Osteoblast (primary cell): ENCODE measurements at places on chromosomes 2 and 18.
A peak's percentile ranks its signal among the peaks of the same experiment; 100 is the strongest.

- DNase-seq = peak; percentile 98
- peak overlapping the region; percentile 69 for H3K4me3 ChIP-seq
- peaks cover 43% of the 10 kb centered on the region for H3K4me1 ChIP-seq
- H3K36me3 ChIP-seq = no peaks in the 10 kb centered on the region
- no peaks in the 10 kb centered on the region for H3K27me3 ChIP-seq
These were observed 24.9 kb downstream of the CIDEA start for GRCh38 chr18:12278741-12279682.

- peak; percentile 73 for DNase-seq
- H3K27me3 ChIP-seq = peaks cover 26% of the 10 kb centered on the region
- H3K4me3 ChIP-seq = peak overlapping the region; percentile 73
- peaks cover 16% of the 10 kb centered on the region for H3K4me1 ChIP-seq
These were observed 1.3 kb downstream of the BCL2 start for GRCh38 chr18:63317982-63318888.

GRCh38 chr2:74004212-74005182, 19.8 kb downstream of the TET3 start:
- peak overlapping the region; percentile 52 for H3K27ac ChIP-seq
- H3K27me3 ChIP-seq = peaks cover 7% of the 10 kb centered on the region
- no peak for DNase-seq
- H3K36me3 ChIP-seq = no peaks in the 10 kb centered on the region

- H3K4me3 ChIP-seq = no peak overlapping the region
- DNase-seq = no peak
- H3K36me3 ChIP-seq = no peaks in the 10 kb centered on the region
- H3K4me1 ChIP-seq = no peaks in the 10 kb centered on the region
- H3K27ac ChIP-seq = no peak overlapping the region
These were observed 36.8 kb upstream of the CPS1 start for GRCh38 chr2:210519594-210519993.

DNA sequence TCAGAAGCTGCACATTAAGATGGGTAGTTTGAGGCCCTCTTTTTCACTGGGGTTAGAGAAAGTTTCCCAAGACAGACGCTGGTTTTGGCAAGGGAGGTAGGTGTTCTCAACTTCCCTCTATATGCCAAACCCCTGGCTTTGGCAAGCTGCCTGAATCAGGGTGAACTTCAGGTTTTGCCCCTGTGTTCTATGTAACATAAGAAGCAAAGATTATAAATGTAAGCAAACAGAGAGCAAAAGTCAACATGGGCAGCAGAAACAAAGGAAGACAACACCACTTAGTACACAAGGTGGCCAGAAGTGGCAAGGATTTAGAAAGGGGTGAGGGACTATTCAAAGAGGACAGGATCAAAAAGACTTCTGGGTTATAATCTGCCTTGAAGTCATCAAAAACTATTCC, 70.5 kb upstream of the TFCP2L1 start:
- no peaks in the 10 kb centered on the region for H3K27me3 ChIP-seq
- H3K36me3 ChIP-seq = peaks cover 37% of the 10 kb centered on the region
- peaks cover 10% of the 10 kb centered on the region for H3K4me1 ChIP-seq
- H3K4me3 ChIP-seq = no peak overlapping the region
- no peak for DNase-seq

DNA sequence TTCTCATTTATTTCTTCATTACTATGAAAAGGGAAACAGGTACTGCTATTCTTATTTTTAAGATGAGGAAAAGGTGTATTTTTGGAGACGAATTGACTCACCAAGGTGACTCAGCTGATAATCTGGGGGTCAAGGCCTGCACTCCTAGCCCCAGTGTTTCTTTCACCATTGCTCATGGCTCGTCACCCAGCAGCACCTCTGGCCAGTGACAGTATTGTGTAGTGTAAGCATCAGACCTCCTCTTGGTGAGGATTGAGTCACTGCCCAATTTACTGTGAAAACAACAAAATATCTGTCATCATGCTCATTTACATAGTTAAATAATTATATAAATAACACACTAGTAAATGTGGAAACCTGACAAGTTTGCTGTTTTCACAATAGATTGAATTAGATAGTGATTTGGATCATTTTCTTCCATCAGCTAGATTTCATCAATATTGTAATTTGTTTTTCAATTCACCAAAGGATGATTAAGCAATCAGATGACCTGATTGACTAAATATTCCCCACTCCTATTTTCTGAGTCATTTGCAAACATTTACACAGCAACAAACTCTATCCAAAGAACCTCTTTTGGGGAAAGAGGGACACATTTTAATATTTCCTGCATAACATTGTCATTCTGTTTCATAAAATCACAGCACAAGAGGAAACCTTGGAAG, 492.8 kb upstream of the RAB12 start:
- H3K36me3 ChIP-seq = no peaks in the 10 kb centered on the region
- H3K4me1 ChIP-seq = peaks cover 18% of the 10 kb centered on the region
- DNase-seq = peak; percentile 45
- no peak overlapping the region for H3K4me3 ChIP-seq

- DNase-seq = no peak
- no peak overlapping the region for H3K4me3 ChIP-seq
- H3K4me1 ChIP-seq = no peaks in the 10 kb centered on the region
- H3K27me3 ChIP-seq = no peaks in the 10 kb centered on the region
These were observed 28.4 kb upstream of the GTF2A1L start for GRCh38 chr2:48589170-48589767.

GRCh38 chr2:152028182-152028862, 70.5 kb downstream of the CACNB4 start:
- no peak overlapping the region for H3K4me3 ChIP-seq
- DNase-seq = peak; percentile 58
- H3K27ac ChIP-seq = no peak overlapping the region
- peaks cover 10% of the 10 kb centered on the region for H3K4me1 ChIP-seq
- H3K36me3 ChIP-seq = no peaks in the 10 kb centered on the region
- H3K27me3 ChIP-seq = peaks cover 18% of the 10 kb centered on the region

DNA sequence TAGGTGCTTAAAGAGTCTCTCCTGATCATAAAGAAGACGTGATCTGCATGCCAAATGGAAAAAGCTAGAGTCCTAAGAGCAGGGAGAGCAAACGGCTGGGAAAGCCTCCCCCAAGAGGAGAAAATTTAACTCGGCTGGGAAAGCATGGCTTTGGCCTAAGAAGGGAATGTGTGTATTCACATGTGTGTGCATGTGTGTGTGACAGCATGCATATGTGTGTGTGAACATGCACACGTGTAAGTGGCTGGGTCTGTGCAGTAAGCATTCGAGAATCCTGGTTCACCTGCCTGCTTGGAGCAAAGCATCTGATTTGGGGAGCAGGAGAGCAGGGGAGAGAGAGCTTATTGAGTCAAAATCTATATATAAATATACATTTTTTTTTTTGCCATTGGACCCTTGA, 30.1 kb upstream of the BCL11A start:
- H3K4me1 ChIP-seq = peaks cover 4% of the 10 kb centered on the region
- no peak overlapping the region for H3K4me3 ChIP-seq
- DNase-seq = no peak
- no peaks in the 10 kb centered on the region for H3K36me3 ChIP-seq
- H3K27ac ChIP-seq = no peak overlapping the region

- H3K27ac ChIP-seq = no peak overlapping the region
- no peaks in the 10 kb centered on the region for H3K27me3 ChIP-seq
- no peaks in the 10 kb centered on the region for H3K4me1 ChIP-seq
- H3K36me3 ChIP-seq = no peaks in the 10 kb centered on the region
These were observed 284.0 kb upstream of the MC4R start for GRCh38 chr18:60656553-60656952.

GRCh38 chr2:26330114-26330549, 15.8 kb upstream of the SELENOI start:
- H3K4me3 ChIP-seq = no peak overlapping the region
- no peaks in the 10 kb centered on the region for H3K36me3 ChIP-seq
- peaks cover 13% of the 10 kb centered on the region for H3K27me3 ChIP-seq
- peak; percentile 82 for DNase-seq
- H3K27ac ChIP-seq = no peak overlapping the region

DNA sequence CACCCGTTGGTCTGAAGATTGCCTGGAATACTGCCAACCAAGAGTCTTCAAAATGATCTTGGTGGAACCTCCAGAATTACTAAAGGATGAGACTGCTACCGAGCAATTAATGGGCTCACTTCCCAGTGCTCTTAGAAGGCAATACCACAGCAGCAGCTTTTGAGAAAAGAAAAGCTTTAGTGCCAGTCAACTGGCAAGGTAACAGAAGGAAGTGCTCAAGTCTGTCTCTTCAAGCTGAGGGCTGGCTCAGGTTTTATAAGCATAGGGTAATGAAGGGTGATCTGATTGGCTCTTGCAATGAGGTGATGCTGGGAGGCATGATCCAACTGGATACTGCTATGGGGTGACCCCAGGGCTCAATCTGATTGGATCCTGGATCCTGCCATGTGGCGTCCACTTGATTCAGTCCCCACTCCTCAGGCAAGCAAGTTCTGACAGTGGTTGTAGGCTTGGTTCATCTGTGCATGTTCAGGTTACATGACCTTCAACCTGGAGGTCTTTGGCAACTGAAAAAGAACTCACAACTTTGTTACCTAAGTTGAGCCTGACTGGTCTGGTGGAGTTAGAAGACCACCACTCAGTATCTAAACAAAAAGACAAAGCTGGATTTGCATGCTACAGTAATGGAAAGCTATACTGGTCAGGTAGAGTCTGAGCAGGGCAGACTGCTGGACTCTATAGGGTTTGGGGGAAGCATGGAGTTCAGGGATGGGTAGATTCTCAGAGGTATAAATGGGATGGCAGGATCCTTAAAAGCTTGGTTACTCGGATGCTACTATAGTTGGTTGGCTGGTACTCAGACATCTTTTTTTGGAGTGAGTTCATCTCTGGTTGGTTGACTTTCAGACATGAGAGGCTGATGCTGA, 14.0 kb upstream of the RIF1 start:
- H3K4me3 ChIP-seq = no peak overlapping the region
- H3K27me3 ChIP-seq = no peaks in the 10 kb centered on the region
- H3K36me3 ChIP-seq = no peaks in the 10 kb centered on the region
- H3K4me1 ChIP-seq = no peaks in the 10 kb centered on the region

DNA sequence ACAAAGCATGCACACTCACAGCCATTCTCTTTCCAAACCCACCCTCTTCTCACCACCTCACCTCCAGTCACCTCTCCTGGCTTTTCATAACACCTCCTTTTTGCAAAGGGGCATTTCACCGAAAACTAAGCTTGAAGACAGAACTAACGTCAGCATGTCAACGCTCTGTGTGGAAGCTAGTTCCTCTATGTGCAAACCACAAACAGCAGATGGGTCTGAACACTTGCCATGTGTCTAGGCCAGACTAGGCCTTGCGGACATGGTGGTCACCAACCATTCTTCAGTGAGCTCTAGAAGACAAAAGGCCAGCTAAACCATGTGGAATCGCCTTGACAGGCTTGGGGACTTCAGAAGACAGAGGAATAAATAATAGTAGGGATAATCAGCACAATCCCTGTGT, 148.5 kb downstream of the TXNL1 start:
- no peaks in the 10 kb centered on the region for H3K36me3 ChIP-seq
- no peak overlapping the region for H3K27ac ChIP-seq

DNA sequence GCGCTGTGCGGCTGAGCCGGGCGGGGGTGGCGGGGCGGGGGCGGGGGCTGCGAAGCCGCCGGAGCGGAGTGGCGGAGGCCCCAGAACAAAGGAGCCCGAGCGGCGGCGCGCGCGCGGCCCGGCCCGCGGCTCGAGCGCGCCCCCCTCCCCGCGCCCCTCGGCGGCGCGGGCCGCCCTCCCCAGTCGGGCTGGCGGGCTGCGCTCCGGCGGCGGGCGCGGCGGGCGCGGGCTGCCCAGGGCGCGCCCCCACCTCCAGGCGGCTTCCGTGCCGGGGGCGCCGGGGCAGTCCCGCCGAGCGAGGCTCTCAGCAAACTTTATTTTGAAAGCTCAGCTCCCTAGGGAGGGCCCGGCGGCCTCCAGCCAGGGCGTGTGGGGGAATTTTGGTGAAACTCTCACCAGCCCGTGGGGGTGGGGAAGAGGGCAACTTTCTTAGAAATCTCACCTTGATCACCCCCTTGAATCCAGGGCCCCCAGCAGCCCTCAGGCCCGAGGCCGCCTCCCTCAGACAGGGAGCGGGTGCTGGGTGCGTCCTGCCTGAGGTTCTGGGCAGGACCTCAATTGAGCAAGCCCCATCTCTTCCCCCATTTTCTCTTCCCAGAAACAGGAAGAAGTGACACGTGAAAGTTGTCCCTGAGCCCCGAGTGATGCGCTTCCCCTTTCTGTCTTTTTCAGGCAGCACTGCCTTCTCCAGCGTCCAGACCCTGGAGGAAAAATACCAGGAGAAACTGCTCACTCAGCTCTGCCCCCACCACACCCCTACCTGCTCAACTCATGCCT, 786 bp downstream of the TET3 start:
- H3K4me1 ChIP-seq = peaks cover 18% of the 10 kb centered on the region
- no peaks in the 10 kb centered on the region for H3K36me3 ChIP-seq
- no peak overlapping the region for H3K27ac ChIP-seq

- no peak overlapping the region for H3K4me3 ChIP-seq
- no peaks in the 10 kb centered on the region for H3K4me1 ChIP-seq
- no peak for DNase-seq
- H3K27ac ChIP-seq = no peak overlapping the region
- no peaks in the 10 kb centered on the region for H3K27me3 ChIP-seq
These were observed 8.6 kb upstream of the CKAP2L start for GRCh38 chr2:112772911-112773475.

DNA sequence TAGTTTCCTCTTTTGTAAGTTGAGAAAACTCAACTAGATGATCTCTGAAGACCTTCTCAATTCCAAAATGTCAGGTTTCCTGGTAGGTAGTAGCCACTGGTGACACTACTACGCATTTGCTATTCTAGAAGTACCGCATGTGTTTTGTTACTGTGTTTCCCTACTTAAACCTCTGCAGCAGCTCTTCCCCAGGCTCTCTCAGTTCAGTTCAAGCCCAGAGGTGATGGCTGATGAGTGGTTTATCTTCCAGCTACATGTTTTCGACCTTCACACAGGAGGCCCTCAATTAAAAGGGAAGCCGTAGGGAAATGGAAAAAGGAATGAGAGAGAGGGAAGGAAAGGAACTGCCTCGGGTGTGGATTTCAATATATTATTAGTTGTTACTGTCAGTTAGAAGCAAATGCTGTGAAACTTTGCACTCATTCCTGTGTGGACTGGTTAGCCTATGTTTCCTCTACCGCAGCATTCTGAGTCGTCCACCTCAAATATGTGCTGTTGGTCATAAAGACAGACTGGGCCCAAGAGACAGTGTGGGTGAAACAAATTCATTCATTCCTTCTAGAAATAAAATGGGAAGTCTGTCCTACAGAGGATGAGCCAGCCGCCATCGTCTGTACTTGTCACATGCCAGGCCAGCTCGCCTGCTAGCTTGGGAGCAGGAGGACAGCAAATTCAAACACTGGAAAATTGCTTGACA, 455.2 kb upstream of the RAB12 start:
- peak; percentile 57 for DNase-seq
- H3K4me3 ChIP-seq = no peak overlapping the region
- peak overlapping the region; percentile 69 for H3K27ac ChIP-seq
- H3K36me3 ChIP-seq = no peaks in the 10 kb centered on the region

GRCh38 chr2:154623819-154624218, 74.7 kb upstream of the KCNJ3 start:
- no peaks in the 10 kb centered on the region for H3K27me3 ChIP-seq
- DNase-seq = no peak
- H3K4me3 ChIP-seq = no peak overlapping the region
- no peak overlapping the region for H3K27ac ChIP-seq
- no peaks in the 10 kb centered on the region for H3K4me1 ChIP-seq

GRCh38 chr2:40431600-40431955, 20.3 kb downstream of the SLC8A1 start:
- peaks cover 4% of the 10 kb centered on the region for H3K36me3 ChIP-seq
- H3K27me3 ChIP-seq = no peaks in the 10 kb centered on the region
- DNase-seq = peak; percentile 59
